Fibroblast of skin of right biceps (primary cell): ENCODE measurements at places on chromosomes 4 and X.
A peak's percentile ranks its signal among the peaks of the same experiment; 100 is the strongest.

- peak; percentile 93 for DNase-seq
Measured at GRCh38 chr4:141350122-141350905, 129.6 kb downstream of the ZNF330 start.

DNA sequence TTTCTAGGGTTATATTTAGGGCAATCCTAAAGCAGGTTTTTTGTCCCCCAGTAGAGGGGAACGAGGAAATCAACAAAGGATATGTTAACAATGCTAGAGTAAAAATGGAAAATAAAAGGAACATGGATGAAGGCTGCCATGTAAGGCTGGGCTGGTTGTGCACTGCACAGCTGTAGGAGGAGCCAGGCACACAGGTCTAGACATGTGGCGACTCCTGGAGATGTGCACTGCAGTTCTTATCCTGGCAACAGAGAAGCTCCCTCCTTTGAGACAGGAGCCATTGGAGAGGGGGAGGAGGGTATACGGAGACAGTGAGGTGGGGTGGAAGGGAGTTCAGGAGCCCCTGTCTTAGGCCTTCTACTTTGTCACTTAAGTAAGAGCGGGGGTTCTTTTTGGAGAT lies 65.9 kb downstream of the NAT8L start:
- no peak for DNase-seq

- no peak for DNase-seq
Measured at GRCh38 chr4:88793475-88793874, 95.8 kb upstream of the NAP1L5 start.

DNA sequence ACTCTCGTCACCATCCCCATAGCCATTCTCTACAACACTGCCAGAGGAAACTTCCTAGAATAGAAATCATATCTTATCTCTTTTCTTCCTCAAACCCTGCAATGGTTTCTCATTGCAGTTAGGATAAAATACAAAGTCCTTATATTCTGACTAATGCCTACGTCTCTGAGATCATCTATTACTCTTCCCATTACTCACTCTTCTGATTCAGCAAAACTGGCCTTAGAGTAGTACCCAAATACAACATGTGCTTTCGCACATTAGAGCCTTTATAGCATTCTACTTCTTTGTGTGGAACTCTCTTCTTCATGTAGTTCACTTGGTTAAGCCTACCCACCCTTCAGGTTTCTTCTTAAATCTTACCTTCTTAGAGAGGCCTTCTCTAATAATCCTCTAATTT lies 28.0 kb downstream of the LHFPL1 start:
- DNase-seq = peak; percentile 55

DNA sequence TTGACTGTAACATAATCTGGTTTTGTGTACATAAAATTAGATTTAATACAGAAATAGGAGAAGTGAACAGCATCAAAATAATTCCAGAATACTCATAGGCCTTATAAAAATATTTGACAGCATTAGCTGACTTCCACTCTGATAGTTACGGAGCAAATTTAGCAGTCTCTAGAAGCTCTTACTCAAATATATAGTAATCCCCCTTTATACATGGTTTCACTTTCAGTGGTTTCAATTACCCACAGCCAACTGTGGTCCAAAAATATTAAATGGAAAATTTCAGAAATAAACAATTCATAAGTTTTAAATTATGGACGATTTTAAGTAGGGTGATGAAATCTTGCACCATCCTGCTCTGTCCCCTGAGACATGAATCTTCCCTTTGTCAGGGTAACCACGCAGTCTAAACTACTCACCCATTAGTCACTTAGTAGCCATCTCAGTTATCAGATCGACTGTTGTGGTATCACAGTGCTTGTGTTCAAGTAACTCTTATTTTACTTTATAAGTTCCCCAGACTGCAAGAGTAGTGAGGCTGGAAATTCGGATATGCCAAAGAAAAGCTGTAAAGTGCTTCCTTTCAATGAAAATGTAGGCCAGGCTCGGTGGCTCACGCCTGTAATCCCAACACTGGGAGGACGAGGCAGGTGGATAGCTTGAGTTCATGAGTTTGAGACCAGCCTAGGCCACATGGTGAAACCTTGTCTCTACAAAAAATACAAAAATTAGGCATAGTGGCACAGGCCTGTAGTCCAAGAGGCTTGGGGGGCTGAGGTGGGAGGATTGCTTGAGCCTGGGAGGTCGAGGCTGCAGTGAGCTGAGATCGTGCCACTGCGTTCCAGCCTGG lies 17.2 kb upstream of the RTL9 start:
- DNase-seq = peak; percentile 94

DNA sequence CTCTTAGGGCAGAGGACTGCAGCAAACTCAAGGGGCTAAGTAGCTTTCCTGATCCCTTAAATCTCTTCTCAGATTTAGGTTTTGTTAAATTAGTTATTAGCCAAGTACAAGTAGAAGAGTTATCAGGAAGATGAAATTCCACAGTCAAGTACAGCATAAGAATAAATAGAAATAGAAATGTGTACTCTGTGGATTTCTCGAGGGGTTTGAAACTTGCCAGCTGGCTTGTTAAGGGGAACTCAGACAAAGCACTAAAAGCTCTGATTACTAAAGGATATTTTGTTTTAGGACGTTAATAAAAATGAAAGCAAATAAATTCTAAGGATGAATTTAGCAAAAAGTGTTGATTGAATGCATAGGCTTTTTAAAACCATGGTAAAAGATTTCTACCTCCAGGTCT lies 654.6 kb downstream of the RAPGEF2 start:
- DNase-seq = no peak

DNA sequence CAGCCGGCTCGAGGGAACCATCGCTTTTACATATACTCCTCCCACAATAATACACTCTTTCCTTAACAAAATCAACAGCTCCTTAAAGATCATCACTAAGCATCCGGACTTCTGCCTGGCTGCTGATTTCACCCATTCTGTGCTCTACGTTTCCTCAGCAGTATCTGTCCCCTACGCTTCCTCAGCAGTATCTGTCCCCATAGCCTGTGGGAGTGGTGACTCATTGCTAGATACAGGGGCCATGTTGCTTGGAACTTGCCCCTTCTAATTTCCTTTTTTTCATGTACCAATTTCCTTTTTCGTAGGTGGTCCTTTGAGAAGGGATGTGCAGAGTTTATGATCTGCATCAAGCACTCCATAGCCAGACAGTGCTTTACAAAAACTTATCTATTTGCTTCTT lies 18.6 kb downstream of the MAP3K15 start:
- DNase-seq = no peak

DNA sequence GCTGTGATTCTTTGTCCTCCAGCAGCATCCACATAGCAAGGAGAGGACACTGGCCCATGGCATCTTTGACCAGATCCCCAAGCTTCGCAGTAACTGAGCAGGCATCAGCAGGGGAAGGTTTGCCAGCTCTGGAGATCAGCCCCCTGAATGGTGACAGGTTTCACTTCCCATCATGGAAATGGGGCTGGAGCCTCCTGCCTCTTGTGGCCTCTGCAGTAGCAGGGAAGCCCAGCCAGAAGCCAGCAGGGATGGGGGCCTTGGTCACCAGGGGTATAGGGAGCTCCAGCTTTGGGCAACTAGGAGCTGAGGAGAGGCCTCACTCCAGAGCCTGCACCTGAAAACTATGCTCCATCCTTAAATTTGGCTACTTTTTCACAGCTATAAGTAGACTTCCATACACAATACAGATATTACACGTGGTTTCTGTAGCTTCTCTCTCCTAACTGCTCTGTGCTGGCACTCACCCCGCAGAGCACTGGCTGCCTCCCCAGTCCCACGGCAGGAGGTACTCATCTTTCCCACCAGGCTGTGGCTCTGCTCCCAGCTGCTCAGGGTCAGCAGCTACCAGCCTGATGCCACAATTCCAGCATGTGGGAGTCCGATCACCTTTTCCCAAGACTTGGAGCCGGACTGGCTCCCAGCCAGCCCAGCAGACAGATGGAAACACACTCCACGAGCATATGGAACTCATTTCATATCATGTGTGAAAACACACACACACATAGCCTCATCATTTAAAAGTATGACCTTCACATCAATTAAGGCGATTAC lies 2.8 kb downstream of the TMEM271 start:
- DNase-seq = no peak

GRCh38 chrX:129359269-129359668 lies 164.0 kb downstream of the SMARCA1 start:
- DNase-seq = peak; percentile 40

GRCh38 chr4:84966382-84967242 lies at the start of gene WDFY3:
TSS of gene WDFY3 (minus strand) at chr4:84966690. CDS start at chr4:84860591, 106,099 bp downstream.
- peak; percentile 92 for DNase-seq

- DNase-seq = peak; percentile 23
Measured at GRCh38 chr4:108391701-108392455, 223.1 kb upstream of the LEF1 start.

- DNase-seq = peak; percentile 34
Measured at GRCh38 chr4:1871471-1872021, 353 bp downstream of the NSD2 start.

DNA sequence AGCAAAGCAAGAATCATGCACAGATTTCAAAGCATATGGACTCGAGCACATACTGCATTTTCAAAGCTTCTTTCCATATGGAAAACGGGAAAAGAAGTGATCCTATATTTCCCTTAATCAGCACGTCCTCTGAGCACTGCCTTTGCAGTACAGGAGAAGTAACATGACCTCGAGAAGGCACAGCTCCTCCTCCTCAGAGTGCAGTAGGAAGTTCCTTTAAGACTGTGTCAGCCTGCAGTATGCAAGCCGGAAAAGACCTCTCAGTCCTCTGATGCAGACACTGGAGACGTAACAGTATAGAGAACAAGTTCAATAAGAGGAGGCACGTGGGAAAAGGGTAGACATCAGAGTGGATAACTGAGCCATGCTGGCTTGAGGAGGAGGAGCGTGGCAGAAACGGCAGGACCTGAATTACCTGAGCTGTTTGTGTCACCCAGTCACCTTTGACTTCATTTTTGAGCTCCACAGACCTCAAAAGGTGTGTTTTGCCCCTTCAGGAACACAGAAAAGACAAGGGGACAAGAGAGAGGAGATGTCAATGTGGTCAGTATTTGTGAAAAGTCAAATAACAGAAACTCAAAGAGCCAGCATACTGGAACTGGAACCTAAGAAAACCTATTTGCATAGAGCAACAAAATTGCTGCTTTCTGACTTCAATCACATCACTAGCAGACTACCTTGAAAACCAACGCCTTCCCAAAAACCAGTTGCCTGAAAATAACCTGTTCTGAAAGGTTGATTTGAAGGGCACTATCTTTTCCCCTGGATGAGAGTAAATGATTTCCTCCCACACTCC lies 20.8 kb downstream of the IRF2 start:
- peak; percentile 88 for DNase-seq

DNA sequence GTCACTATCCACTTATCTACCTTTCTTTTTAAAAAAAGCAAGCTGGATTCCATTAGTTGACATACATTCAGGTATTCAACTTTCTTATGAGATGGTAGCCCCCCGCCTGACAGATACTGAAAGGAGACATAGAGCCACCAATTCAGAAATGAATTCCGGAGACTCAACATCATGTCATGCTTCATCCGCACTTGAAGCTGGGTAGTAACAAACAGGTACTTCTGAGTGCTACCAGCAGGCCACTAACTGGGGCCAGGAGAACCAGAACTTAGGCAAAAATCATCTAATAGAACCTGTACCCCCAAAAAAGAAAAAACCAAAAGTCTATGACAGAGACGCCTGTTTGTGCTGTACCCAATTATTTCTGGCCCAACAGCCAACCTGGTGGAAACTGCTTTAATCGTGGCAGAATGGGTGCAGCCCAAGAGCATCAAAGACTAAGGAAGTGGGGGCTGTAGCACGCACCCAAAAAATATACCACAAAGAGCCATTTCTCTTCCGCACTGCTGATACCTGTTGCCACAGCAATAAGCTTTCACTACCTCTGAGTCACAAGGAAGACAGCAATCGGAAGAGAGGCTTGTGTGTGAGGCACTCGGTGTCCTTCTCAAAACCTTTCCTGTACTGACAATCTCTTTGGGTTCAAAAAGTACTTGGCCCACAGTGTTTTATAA lies 84.8 kb downstream of the AFAP1 start:
- no peak for DNase-seq

- no peak for DNase-seq
Measured at GRCh38 chr4:112896609-112897190, 152.8 kb upstream of the ANK2 start.
